A549 (cell line): ENCODE measurements at places on chromosomes 5 and 9.

DNA sequence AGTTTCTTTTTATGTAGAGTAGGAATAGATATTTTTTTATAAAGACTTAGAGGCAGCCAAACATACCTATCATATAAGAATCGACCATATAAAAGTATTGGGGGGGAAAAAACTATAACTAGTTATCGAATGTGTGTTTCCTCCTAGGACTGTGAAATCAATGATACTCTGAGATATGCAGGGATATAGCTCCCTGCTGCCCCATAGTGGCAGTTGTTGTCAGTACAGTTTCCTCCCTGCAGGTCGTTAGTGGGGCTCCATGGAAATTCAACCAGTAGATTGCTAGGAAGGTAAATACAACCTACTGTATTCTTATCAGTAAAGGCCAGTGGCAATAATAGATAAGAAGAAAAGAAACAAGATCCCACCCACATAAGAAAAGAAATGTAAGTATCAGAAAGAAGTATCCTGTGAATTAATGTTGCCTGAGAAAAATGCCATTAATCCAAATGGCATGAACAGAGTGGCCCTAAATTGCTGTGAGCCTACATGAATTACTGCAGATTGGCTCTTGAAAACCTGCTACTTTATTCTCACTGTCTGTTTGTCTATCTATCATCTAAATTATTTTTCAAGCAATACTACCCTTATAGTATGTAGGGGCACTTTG is 136.9 kb upstream of the FBN2 start:
- DNase-seq, result peak; percentile 52

- DNase-seq, result no peak
Observed at GRCh38 chr9:5265939-5266338, 34.7 kb downstream of the INSL4 start.

- DNase-seq, result no peak
Observed at GRCh38 chr9:105531530-105531929, 26.4 kb upstream of the FKTN start.

GRCh38 chr5:174667526-174667925 is 56.9 kb upstream of the MSX2 start:
- DNase-seq, result no peak

DNA sequence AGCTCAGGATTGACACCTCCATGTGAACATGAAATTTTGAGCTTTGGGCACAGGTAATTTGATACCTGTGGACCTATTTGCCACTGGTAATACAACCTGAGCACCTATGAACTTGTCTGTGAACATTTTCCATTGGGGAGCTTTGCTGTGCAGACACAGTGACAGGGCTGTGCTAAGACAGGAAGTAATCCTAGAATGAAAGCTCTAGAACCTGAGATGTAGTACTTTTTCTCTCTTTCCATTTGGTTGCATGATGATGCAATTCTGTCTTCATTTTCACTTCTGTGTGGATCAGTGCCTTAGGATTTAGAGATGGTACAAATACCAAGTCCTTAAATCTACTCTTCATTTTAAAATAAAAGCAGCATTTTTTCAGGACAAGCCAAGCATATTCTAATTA is 216.9 kb downstream of the NR3C1 start:
- no peak for DNase-seq

- no peak for DNase-seq
Observed at GRCh38 chr5:2913281-2913680, 161.8 kb upstream of the IRX2 start.

DNA sequence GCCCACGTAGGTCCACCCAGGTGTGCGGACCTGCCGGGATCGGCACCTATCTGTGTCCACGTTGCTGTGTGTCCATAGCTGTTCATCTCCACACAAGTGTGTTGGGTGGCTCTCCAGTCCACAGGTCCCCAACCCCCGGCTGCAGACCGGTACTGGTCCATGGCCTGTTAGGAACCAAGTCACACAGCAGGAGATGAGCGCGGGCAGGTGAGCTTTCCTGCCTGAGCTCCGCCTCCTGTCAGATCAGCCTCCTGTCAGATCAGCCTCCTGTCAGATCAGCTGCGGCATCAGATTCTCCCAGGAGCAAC is 18.9 kb downstream of the LAMC3 start:
- DNase-seq, result no peak

DNA sequence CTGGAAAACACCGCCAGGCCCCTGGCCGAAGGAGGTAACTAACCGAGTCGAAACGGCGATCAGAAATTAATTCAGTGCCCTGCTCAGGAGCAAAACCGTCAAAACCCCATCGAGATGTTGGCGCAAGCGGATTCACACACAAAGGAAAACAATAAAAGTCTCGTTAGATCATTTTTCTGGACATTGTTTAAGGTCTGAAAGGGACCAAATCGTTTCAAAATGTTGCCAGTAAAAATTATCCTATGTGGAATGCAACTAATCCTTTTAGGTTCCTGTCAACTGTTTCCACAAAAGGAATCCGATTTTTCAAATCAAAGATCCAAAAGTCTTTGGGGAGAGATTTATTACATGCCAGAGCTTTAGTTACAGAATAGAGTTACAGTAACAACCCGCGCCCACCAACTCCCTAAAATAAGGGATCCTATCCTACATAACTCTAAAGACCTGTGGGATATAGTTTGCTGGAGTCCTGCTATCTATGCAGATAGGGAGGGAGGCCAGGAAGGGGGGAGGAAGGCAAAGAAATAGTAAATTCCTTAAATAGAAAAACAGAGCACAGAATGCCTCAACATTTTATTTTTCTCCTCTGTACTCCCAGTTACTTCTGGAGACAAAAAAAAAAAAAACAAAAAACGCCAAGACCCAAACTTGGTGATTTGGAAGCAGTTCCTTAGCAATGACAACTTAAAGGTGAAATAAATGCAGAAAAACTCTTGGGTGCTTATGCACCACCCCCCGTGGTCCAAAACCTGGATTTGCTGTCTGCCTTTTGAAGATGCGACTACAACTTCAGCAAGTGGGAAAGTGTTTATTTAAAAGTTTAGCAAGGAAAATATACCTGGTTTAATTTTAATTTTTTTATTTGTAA is 10.6 kb downstream of the FOXD1 start:
- DNase-seq, result no peak

- no peak for DNase-seq
Observed at GRCh38 chr9:7150153-7150890, 392.5 kb downstream of the KDM4C start.

DNA sequence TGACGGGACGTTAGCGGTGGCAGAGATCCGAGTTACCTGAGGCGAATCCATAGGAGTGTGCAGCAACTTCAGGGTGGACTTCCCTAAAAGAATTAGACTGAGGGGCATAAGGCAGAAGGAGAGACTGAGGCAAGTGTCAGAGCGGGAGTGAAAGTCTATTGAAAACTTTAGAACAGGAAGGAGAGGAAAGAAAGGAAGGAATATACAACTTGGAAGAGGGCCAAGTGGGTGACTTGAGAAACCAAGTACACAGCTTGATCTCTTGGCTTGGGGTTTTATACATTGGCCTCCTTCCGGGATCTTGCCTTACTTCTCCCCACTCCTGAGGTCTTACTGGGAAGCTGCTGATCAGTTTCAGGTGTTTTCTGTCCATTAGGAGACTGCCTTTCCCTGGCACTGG is 84.9 kb downstream of the SNX18 start:
- DNase-seq, result no peak

DNA sequence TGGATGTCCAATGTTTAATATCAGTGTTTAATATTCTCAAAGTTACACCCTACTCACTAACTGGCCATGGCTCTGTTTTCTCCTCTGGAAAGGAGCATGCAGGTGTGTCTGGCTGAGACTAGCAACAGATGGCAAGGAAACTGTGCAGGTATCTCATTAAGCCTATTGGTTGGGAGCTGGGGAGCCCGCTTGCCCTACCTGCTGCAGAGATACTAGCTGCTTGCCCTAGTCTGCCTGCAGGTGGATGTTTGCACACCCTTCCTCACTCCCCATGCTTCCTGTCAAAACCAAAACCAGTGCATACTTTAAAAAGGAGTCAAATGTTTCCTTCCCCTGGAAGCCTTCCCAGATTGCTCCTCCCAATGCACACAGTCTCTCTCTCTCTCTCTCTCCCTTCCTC is 228.3 kb upstream of the RASEF start:
- no peak for DNase-seq

DNA sequence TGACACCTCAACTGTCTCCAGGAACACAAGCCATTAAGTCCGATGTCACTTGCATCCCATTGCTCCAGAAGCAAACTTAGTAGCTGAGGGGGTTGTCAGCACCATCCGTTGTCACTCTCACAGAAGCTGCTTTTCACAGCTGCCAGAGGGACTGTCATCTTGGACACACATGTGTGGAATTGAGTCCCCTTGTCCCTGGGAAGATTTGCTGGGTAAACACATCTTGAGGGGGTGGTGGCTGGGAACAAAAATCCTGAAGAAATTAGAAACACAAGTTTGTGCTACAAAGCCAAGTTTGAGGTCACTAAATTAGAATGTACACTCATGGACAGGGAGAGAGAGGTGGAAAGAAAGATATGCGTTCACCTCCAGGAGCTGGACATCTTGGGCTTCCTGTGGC is 55.2 kb upstream of the ADRA1B start:
- no peak for DNase-seq

- no peak for DNase-seq
Observed at GRCh38 chr5:172823840-172824362, 10.2 kb upstream of the ERGIC1 start.

GRCh38 chr5:126015235-126016181 is 407.7 kb upstream of the GRAMD2B start:
- no peak for DNase-seq

GRCh38 chr9:98117984-98118639 is 910 bp downstream of the TRIM14 start:
- DNase-seq, result peak; percentile 65

GRCh38 chr9:125444166-125444565 is 182.5 kb downstream of the GAPVD1 start:
- DNase-seq, result no peak

- DNase-seq, result peak; percentile 35
Observed at GRCh38 chr9:36980148-36980974, 53.7 kb downstream of the PAX5 start.

DNA sequence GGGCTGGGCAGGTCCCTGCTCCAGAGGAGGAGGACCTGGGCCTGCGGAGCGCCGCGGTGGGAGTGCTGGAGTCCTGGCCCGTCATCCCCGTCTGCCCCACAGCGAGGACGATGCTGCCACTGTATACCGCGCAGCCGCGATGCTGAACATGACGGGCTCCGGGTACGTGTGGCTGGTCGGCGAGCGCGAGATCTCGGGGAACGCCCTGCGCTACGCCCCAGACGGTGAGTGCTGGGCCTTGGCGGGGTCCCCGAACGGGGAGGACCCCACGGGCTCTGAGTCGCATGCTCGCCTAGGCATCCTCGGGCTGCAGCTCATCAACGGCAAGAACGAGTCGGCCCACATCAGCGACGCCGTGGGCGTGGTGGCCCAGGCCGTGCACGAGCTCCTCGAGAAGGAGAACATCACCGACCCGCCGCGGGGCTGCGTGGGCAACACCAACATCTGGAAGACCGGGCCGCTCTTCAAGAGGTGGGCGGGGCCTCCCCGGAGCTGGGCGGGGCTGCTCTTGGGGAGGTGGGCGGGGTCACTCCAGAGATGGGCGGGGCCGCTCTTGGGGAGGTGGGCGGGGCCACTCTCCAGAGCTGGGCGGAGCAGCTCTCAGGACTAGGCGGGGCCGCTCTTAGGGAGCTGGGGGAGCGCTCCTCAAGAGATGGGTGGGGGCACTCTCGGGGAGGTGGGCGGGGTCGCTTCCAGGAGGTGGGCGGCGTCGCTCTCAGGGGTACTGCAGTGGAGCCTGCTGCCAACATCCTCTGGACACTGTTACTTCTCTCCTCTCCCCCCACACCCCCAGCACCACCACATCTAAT is 13.1 kb downstream of the LRRC26 start:
- DNase-seq, result no peak

- DNase-seq, result peak; percentile 40
Observed at GRCh38 chr9:36866840-36867239, 167.2 kb downstream of the PAX5 start.

GRCh38 chr5:133723126-133723525 is 110.8 kb upstream of the FSTL4 start:
- no peak for DNase-seq

DNA sequence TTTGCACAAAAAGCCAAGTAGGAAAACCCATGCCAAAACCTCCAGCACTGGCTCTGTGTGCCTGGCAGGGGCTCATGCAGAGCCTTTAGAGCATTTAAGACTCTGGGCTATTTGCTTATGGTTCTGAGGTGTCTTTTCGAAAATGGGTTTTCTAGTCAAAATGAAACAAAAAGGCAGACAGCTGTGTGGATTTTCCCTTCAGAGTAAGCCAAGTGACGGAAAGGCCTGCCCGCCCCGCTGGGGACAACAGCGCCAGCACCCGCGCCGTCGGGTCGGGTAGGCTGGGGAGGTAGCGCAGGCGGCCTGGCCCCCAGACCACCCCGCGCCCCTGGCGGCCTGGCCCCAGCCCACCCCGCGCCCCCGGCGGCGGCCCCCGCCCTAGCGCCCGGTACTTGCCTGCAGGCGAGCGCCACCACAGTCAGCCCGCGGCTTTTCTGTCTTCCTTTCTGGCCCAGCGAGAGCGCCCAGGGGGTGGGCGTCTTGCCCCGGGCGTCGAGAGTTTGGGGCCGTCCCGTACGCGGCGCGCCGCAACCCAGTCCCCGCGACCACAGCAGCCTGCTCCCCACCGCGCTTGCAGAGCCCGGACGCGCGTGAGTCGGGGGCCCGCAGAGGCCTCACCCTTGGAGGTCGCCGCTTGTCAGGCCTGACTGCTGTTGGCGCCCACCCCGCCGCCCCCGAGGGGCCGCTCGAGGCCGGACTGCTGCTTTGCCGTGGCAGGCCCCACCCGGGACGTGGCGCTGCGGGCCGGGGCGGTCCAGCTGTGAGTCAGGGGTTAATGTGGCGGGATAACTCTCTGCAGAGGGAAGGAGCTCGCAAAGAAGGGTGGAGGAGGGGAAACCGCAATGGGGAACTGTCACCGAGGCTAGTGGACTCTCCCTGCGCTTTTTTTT is at the start of gene TICAM2:
TSS of gene TICAM2 (minus strand) at position 779 of the 890 bp plus-strand sequence. CDS start 21,223 bp downstream, outside the sequence.
- peak; percentile 22 for DNase-seq
